Stimulated activated CD8-positive, alpha-beta memory T cell treated with anti-CD3 and anti-CD28 coated beads, Interleukin-2, amount 100 ng/mL, for 48 hours (primary cell): ENCODE measurements at places on chromosomes 7 and 10.

- no peak for DNase-seq
Measured at GRCh38 chr10:116587878-116588591, 2.7 kb upstream of the PNLIPRP1 start.

- DNase-seq: no peak
Measured at GRCh38 chr10:86659161-86659691, 4.9 kb downstream of the OPN4 start.

DNA sequence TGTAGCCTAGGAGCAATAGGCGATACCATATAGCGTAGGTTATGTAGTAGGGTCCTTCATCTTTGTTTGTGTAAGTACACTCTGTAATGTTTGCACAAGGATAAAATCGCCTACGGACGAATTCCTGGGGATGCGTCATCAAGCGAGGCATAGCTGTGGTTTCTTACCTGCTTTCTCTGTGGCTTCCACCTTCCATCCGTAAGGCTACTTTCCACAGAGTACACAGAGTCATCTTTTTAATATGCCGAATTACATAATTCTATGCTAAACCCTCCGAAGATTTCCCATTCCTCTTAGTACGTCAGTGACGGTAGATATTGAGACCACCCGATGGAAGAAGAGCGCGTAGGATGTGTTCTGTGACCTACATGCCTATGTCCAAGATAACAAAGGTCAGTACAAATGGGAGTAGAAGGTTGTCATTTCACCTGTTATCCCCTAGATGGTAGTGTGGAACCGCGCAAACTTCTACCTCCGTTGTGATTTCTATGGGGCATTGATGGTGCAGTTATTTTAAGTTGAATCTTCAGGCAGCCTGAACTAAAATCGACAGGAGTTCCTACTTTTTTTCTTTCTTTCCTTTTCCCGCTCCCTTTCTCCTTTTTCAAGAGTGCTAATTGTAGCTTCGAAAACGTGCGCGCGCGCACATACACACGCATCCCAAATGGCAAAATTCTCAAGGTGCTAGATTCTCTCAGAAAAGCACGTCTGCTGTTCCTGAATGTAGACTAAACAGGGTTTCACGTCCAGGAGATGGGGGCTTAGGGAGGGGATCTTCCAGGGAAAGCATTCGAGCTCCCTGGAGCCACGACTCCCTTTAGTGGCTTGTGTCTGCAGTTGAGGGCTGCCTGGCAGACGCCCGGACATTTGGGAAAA lies 111.7 kb upstream of the MBL2 start:
- DNase-seq: no peak

GRCh38 chr7:76185187-76185896 lies 16.4 kb upstream of the SRRM3 start:
- DNase-seq: no peak

- no peak for DNase-seq
Measured at GRCh38 chr10:9399275-9399983, 1344.9 kb downstream of the GATA3 start.

DNA sequence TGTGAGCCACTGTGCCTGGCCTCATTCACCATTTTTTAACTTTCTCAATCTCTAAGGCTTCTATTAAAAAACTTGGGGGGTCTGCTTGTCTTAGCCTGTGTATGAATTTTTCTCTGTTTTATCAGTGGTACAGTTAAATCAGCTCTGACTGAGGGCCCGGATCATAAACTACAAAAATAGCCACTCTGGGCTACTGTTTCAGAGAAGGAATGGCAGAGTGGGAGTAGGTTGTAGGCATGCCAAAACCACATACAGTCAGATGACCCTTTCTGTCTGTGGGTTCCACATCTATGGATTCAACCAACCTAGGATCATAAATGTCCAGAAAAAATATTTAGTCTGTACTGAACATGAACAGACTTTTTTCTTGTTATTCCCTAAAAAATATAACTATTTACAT lies 21.3 kb downstream of the TBC1D12 start:
- DNase-seq: no peak

DNA sequence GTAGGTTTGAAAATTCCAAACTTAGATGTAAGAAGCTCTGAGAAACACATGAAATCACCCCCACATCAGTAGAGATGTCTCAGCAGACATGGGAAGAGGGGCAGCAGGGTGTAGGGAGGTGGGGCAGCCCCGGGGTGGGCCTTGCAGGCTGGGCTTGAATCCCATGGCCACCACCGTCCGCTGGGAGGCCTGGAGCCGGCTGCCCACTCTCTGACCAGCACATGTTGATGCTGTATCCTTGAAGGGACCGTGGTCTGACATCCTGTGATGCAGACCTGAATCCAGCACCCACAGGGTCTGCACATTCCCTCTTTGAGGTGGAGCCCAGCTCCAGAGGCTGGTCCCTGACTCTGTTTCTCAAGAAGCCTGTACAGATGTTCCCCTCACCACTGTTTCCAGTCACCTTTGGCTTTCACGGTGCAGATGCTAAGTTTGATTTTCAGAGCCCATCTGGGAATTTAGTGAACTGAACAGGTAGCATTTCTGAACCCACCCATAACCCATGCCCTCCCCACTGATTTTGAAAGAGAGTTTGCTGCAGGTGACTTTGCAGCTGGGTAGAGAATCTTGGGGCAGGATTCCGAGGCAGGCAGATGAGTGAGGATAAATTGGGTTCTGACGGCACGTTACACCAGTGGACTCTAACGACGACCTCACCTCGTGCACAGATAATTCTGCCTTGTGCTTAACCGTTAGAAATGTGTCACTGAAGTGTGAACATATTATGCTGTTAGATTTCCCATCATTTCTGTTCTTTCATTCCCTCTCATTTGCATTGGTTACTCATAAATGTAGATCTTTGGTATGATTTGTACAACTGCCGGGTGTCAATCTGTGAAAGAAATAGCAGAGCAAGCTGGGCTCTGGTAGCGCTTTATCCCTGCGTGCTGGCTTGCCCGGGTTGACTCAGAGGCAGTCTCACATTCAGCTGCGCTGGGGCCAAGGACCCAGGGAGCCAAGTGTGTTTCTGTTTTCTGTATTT lies 45.7 kb downstream of the IKZF1 start:
- no peak for DNase-seq

DNA sequence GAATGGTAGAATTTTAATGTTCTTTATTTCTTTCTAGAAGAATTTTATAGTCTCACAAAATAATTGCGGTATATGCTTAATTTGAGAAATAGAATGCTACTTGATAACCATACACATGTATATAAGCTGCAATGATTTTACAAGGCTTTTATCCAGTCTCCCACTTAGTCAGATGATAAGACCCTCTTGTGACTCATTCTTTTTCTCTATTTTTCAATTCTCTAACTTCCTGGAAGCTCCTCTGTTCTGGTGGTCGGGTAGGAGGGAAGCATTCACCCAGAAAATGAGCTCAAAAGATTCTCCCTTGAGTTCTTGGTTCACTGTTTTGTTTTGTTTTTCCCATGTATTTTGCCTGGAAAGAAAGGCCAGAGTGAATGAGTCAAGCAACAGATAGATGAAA lies 546.6 kb downstream of the INHBA start:
- DNase-seq: no peak

DNA sequence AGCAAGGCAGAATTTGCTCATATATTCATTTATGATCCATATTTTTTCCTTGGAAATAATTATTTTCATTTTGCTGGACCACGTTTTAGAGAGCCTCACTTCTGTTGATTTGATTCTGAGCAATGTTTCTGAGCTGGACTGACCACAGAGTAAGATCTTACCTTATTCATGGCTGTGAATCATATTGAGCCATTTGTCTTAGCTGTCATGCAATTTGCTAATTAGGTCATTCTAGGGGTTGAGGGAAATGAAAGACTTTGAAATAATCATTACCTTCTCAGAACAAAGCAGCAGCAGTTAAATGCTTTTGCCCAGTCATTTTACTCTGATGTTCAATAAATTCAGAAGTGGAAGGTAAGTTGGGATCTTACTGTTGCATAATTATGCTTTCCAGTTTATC lies 251.4 kb downstream of the SDK1 start:
- DNase-seq: no peak
